Osteocyte (in vitro differentiated cells): ENCODE measurements at places on chromosomes 6 and 20. TPM values are rescaled to one million over a fixed set of nuclear protein-coding genes. Genes with fewer than 3 reads are reported as not detected.

The MGME1 gene
- 38.5 and 40.5 TPM in 2 replicates for total RNA-seq

DNA sequence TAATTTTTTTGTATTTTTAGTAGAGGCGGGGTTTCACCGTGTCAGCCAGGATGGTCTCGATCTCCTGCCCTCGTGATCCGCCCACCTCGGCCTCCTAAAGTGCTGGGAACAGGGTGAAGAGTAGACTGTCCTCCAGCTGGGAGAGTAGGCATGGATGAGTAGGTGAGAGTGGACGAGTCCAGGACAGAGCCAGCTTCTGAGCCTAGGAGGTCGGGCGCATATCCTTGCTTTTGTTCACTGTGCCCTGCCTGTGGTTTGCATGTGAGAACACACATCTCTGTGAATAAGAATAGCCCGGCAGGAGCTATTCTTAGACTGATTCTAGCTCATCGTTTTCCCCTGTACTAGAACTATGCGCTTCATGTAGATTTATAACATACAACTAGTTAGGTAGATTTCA is 78.3 kb downstream of the RPP40 start:
- no peak for DNase-seq

DNA sequence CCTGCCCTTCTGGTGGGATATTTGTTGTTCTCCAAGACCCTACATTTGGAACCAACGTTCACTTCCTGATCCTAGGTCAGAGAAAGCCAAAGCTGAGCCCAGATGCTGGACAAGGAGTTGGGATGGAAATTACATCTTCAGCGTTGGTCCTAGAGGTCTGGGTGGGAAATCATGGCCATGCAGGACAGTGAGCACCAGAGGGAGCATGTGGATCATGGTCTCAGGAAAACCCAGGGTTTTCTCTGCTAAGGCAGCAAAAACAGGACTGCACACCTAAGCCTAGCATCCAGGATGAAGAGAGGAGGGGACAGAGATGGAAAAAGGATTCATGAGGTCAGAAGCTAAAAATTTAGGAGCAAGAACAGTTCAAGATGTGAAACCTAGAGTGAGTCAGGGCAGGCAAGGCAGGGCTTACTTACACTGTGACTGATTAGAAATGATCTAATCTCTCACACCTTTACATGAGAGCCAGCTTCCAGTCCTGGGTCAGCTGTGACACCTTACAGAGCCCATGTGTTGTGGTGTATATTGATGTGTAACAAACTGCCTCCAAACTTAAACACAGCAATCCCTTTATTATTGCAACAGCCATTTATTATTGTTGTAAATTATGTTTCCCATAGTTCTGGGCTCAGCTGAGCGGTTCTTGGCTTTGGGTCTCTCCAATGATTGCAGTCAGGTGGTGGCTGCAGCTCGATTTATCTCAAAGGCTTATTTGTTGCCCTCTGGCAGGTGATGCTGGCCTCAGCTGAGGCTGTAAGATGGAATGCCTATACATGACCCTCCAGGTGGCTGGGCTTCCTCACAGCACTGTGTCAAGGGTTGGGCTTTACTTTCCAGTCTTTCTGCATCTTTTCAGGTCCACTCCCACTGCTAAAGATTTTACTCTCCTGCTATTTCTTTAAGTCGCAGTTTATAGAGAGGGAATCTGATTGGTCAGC is 6.5 kb downstream of the C20orf202 start:
- DNase-seq = no peak

- DNase-seq = peak; percentile 42
Observed at GRCh38 chr6:169847901-169848311, 96.5 kb downstream of the ERMARD start.

DNA sequence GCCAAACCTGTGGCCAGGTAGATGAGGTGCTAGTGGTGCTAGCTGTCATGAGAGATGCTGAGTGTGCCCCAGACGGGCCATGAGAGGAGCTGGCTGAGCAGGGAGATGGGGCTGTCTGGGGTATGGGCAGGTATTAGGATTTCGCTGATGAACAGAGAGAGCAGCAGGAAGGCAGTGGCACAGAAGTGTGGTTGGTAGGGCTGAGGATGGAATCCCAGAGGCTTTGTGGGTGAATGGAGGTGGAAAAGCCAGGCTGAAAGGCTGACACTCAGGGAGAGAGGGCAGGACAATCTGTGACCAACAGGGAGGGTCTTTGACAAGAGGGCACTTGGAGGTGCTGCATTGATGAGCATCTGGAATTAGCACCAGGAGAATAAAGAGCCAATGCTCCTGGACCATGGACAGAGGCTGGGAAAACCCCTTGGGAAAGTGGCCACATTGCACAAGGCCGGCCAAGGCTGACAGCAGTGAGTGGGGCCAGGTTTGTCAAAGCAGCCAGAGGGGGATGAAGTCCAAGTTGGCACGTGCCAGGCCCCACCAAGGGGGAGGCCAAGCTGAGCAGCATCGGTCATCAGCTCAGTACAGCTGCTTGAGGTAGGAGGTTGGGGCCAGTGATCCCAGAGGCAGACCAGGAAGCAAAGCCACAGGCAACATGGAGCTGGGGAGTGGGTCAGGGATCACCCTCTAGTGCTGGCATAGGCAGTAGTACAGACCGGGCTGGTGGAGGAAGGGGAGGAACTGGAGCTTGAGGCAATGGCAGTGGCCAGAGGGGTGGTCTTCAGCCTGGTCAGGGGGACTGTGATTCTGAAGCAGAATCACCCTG is 19.7 kb upstream of the SGK2 start:
- no peak for DNase-seq
